T-helper 2 cell treated with Interferon-gamma antibody and Interleukin-4, amounts not matched to agents 100 ng/mL and 5 ng/mL, for 36 hours (primary cell): ENCODE measurements at places on chromosomes 16 and 17. TPM values are rescaled to one million over a fixed set of nuclear protein-coding genes. Genes with fewer than 3 reads are reported as not detected.

Gene CCL11
- total RNA-seq = not detected in 2 replicates

Gene ENPP7
- total RNA-seq = not detected in 2 replicates

Gene TP53TG3D
- total RNA-seq = not detected in 2 replicates

Gene OTOA
- total RNA-seq = 0.11 and 0.14 TPM in 2 replicates

Gene LLGL2
- total RNA-seq = 19.1 and 20.5 TPM in 2 replicates

Gene KRTAP9-4
- not detected in 2 replicates for total RNA-seq
